ENCODE measurements at places on chromosomes 2 and 18.

DNA sequence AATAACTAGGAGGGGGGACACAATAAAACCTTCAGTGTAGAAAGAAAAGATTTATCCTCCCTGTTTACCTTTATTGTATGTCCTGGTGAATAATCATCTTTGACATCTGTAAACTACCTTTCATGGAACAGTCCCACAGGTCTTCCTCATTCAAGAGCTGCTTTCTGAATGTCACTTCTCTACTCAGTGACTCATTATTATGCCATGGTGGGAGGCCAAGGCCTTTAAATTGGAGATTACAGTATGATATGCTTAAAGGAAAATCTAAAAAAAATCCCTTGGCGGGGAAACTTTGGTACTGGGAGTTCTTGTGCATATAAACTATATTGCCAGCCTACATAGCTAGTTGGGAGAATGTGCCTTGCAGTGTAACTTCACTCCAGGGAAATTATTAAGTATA is 713.0 kb downstream of the TDRD15 start:
- DNase-seq: no peak

DNA sequence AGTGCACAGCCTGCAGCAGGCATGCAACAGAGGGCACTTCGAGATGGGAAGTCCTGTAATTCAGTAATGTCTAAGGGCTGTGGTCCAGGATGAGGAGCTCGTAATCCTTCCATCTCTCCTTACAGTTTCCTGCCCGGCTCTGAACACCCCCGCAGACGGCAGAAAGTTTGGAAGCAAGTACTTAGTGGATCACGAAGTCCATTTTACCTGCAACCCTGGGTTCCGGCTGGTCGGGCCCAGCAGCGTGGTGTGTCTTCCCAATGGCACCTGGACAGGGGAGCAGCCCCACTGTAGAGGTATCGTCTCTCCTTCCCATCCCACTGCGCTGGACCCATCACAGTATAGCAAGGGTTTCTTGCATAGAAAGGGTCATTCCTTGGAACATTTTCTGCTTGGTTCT is 26.7 kb downstream of the FBLN7 start:
- no peak for DNase-seq

GRCh38 chr2:234849678-234850077 is 102.1 kb upstream of the SH3BP4 start:
- DNase-seq: no peak

DNA sequence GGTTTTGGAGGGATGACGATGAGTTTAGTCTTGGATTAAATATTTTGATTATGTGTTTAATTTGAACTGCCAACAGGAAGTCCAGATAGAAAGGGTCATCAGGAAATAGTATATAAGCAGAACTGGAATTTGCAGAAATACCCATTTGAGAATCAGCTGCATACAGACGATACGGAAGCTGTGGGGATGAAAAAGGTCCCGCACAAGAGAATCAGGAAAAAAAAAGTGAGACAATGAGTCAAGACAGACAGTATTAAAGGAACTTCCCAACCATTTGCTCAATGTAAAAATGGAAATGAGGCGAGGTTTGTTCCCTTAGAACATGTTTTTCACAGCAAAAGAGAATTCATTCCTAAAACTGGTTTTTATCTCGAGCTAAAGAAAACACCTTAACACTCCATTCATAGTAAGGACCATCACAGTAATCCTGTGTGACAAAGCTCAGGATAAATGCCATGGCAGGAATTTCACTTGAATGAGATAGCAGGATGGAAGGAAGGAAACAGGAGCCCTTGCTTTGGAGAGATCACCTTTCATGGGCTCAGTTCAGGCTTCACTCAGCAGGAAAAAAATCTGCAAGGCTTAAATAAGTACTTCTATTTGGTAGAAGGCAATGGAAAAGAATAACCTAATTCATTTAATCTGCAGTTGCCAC is 29.3 kb downstream of the BCL2 start:
- DNase-seq: no peak

- DNase-seq: no peak
These were observed 104.4 kb downstream of the OSBPL1A start for GRCh38 chr18:24293254-24293653.

Data from stimulated activated CD4-positive, alpha-beta T cell treated with anti-CD3 and anti-CD28 coated beads, TNF-alpha, amount 100 ng/mL, for 4 hours (primary cell).